ENCODE measurements at places on chromosomes 2 and 18.
A peak's percentile ranks its signal among the peaks of the same experiment; 100 is the strongest.

GRCh38 chr2:157601807-157602206 lies 26.9 kb downstream of the ACVR1C start:
- no peak for DNase-seq

- DNase-seq: no peak
Observed at GRCh38 chr2:39772812-39773152, 6.3 kb downstream of the THUMPD2 start.

- no peak for DNase-seq
Observed at GRCh38 chr2:157620956-157621355, 7.7 kb downstream of the ACVR1C start.

GRCh38 chr18:22703883-22704585 lies 229.1 kb upstream of the RBBP8 start:
- DNase-seq: no peak

- DNase-seq: peak; percentile 61
Observed at GRCh38 chr18:58536534-58537271, 92.2 kb downstream of the ALPK2 start.

DNA sequence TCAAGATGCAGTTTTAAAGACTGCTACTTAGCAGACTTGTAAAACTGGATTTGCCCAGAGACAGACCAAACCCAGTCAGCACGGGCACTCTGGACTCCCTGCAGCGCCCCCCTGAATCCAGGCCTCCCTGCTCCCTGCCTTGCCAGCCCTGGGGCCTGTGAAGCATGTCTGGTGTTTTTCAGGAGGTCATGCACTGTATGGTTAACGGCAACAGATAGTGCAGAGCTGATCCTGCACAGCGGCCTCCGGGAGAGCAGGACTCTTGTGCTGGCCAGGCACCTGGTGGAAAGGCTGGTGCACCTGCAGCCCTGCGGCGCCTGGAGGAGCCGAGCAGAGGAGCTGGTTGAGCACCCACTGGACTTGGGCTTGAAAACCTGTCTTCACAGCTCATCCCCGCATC lies 30.4 kb downstream of the HDAC4 start:
- no peak for DNase-seq

- no peak for DNase-seq
Observed at GRCh38 chr2:104249629-104250028, 604.3 kb upstream of the POU3F3 start.

- no peak for DNase-seq
Observed at GRCh38 chr18:62512996-62513395, 9.8 kb upstream of the ZCCHC2 start.

- no peak for DNase-seq
Observed at GRCh38 chr2:218343591-218343990, 13.1 kb upstream of the CATIP start.

DNA sequence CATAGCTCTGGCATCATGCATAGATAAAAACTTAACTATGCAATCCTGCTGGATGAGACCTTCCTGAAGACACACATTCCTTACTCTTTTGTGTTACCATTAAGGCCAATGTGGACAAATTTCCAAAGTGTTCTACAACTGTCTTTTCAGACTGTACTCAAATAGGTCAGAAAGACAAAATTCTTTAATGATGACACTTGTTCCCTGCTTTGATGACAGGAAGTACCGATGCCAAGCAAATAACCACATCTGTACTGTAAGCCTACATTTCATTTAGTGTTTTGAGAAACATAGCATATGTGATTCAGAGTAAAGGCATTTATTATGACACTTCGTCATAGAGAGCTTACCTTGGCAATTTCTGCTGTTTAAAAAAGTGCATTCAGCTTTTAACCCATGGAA lies 55.0 kb downstream of the PMAIP1 start:
- no peak for DNase-seq

DNA sequence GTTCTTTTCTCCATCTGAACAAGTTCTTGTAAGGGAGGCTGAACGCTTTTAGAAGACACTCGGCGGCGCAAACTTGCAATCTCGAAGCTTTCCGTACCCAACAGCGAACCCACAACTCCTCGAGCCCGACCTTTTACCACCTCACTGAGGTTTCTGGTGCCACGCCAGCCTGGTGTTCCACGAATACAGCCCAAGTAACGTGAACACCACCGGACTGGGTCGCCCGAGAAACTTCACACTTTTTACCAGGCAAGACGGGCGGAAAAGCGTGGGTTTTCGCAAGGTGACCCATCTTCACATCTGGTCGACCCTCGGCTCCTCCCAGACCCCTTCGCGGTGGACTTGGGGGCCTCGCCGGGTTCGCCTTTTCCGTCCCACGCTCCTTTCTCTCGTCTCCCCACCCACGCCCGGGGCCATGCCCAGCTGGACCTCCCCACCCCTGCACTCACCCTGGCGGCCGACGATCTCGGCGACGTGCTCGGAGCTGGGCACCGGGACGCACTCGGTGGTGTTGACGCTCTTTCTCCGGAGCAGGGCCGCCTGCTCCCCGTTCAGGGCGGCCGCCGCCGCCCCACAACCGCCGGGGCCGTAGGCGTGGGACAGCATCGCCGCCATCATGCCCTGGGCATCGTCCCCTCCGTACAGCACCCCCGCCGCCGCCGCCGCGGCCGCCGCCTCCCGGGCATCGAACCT lies 1.2 kb downstream of the MEX3C start:
- DNase-seq: peak; percentile 38

GRCh38 chr2:34734662-34735061 lies 1135.6 kb upstream of the FAM98A start:
- DNase-seq: no peak

GRCh38 chr2:126663184-126663963 lies 7.4 kb downstream of the GYPC start:
- no peak for DNase-seq

- DNase-seq: no peak
Observed at GRCh38 chr18:54883816-54884604, 55.7 kb downstream of the RAB27B start.

DNA sequence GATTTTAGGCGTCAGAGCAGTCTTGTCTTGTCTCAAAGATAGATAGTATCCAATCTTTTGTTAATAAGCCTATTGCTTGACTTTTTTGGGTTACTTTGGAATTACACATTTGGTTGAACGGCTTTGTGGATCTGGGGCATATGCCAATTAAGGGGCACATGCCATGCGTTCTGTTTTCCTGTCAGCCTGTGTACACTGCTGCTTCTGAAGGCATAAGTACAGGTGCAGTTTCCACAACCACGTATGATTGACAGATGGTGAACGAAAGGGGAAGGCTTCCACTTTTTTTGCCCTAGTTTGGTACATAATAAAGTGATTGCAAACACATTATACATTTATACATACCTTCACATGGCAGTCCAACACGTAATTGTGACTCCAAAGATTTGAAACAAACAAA lies 102.3 kb downstream of the RAPH1 start:
- DNase-seq: no peak

- peak; percentile 4 for DNase-seq
Observed at GRCh38 chr2:179049546-179050311, at the start of gene CCDC141. Gene CCDC141, minus strand, starts transcription at chr2:179050137. Its CDS starts 196 bp downstream, at chr2:179049941.

- DNase-seq: no peak
Observed at GRCh38 chr2:221911321-221911720, 339.2 kb upstream of the EPHA4 start.

DNA sequence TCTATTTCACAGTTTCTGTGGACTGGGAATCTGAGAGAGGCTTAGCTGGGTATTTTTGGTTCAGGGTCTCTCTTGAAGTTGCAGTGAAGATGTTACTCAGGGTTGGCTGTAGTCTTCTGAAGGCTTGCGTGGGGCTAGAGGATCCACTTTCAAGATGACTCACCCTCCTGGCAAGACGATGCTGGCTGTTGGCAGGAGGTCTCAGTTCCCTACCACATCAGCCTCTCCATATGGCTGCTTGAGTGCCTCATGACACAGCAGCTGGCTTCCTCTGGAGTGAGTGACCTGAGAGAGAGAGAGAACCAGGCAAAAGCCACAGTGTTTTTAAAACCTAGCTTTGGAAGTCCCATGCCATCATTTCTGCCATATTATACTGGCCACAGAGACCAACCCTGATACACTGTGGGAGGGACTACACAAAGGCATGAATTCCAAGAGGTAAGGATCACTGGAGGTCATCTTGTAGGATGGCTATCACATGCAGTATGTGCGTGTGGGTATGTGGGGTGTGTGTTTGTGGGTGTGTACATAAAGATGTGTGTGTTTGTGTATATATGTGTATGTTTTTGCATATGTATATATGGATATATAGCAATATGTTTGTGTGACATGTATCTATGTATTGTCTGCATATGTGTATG lies 25.1 kb downstream of the DNPEP start:
- peak; percentile 20 for DNase-seq

GRCh38 chr2:61759005-61759404 lies 94.9 kb downstream of the FAM161A start:
- DNase-seq: no peak

DNA sequence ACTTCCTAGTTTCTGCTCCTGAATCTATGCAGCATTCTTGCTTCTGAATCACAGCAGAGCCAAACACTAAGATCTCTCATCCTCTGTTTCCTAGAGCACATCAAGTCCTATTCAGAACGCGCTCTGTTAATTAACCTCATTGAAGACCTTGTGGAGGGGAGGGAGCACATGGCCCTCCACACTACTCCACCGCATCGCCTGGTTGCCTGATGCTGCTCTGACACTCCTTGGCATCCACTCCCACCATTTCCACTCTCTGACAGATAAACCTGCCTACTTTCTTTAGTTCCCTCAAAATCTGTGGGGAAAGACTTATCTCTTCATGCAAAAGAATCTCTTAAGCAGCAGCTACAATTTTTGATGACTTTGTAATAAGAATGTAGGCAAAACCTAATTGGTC lies 802.3 kb upstream of the GYPC start:
- DNase-seq: no peak

DNA sequence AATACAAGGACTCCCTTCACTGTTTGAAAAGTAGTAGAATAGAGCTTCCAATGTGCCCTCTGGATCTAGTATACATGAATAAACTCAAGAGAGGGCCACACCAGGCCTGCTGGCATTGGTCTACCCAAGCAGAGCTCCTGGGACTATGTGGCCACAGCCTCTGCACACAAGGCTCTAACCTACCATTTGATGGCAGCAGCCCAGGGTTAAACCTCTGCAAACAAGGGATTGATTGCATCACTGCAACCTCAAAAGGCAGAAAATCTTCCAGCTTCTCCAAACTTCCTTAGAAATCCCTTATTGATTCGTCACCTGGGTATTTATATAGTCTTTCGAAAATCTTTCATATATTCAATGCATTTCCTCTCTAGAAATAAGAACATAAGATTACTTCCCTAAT lies 147.6 kb upstream of the SETBP1 start:
- DNase-seq: no peak

- DNase-seq: no peak
Observed at GRCh38 chr18:52175406-52175805, 164.6 kb upstream of the DCC start.

DNA sequence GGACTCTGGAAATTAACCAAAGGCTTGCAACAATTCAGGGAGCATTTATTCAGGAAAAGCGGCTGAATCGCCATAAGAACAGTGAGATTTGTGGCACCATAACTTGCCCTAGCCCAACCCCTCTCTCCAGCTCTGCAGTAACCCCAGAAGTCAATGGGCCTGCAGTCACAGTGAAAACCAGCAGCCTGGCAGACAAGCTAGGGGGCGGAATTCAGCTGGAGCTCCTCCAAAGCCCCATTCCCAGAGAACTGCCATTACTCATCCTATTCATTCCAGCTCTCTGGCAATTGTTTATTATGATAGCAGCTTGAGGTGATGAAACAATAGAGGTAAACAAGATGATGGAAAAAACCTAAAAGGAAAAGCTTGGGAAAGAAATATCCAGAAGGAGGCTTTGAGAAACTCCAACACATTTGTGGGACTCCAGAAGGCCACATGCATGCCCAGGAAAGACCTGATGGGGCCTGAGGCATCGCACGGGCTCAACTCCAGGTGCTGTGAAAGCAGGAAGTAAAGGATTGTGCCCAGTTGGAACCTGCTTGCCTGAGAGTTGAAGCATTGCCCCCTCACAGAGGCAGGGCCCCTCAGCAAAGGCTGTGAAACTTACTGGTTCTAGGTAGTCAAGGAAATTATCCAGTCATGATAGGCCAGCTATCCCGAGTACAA lies 126.7 kb downstream of the TWIST2 start:
- DNase-seq: no peak

DNA sequence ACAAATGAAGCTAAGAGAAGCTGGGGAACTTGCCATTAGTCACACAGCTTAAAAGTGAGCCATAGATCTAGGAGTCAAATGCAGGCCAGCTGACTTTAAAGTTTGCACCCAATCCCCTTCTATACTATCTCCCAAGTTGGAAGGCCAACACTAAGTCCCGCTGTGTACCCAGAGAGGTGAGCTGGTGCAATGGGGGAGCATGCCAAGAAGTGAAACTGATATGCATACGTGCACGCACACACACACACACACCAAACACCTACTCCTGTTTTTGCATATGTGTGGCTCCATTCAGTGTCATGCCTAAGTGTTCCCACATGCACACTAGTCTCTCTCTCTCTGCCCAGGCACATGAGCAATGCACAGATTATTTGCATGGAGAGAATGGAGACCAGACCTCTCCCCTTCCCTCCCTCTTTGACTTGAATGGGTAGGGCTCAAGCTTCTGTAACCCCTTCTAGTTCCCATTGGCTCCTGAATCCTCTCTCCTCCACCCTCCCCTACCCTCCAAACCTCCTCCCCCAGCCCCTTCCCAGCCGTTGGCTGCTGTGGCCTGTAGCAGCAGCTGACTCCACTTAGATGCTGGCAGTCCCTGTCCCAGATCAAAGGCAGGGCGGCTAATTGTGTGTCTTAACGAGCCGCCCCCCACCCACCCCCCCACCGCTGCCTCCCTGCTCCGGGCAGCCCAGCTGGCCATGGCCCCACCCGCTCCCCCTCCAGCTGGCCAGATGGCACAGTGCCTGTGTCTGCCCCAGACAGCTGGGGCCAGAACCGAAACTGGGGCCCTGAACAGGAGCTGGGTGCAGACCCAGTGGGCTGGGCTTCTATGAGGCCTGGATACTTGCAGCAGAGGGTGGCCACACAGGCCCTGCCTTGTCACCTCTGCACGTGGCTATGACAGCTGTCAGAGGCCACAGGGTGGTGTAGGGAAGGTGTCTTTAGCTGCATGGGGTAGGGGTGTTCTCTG lies 5.6 kb downstream of the WNT10A start:
- DNase-seq: no peak

GRCh38 chr2:70888923-70889715 lies 46.6 kb upstream of the ATP6V1B1 start:
- DNase-seq: no peak
